ENCODE measurements at places on chromosomes 5 and 9.

DNA sequence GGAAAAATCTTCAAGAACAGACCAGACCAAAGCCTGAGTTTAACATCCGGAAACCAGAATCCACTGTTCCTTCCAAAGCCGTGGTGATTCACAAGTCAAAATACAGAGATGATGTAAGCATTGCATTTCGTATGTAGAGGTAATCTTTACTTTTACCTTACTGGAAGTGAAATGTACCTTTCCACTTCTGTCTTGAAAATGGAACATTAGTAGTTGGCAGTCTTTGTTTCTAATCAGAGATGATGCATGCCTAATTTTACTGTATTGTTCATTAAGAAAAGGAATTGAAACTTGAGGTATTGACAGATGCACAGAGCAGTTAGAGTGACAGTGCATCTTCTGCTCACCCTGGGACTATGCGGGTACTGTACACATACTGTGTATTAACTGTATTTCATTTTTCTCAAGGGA lies 34.6 kb downstream of the HABP4 start:
- DNase-seq: no peak

- DNase-seq: no peak
Observed at GRCh38 chr9:135552698-135553171, 6.8 kb downstream of the OBP2A start.

DNA sequence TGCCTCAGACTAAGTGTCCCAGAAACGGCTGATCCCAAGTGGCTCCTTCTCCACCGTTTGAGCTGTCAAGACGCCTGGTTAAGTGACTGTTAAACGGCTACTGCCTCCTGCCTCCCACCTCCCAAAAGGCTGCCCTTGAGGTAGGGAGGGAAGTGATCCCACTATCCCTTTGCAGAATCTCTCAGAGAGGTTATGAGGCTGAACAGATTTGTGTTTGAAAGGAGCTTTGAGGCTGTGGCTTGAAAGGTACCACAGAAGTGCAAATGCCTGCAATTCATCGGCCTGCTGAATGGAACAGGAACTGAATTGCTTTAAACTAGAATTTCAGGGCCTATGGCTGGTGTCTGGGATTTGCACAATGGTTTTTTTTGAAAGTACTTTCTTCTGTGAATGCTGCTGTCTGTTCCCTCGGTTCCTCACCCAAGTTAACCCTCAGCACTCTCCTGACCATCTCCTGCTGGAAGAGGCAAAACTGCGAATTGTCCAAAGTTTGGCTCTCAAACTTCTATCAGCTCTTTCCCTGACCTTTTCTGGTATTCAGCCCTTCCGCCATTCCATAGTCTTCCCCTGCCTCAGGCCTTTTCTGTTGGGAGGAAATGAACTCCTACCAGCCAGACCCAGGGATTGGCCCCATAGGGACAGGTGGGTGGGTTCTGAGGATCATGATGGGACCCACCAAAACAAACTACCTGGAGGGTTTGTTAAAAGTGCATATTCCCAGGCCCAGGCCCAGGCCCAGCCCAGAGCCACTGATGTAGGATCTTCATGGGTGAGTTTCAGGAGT lies 453.3 kb downstream of the KDM4C start:
- DNase-seq: no peak

DNA sequence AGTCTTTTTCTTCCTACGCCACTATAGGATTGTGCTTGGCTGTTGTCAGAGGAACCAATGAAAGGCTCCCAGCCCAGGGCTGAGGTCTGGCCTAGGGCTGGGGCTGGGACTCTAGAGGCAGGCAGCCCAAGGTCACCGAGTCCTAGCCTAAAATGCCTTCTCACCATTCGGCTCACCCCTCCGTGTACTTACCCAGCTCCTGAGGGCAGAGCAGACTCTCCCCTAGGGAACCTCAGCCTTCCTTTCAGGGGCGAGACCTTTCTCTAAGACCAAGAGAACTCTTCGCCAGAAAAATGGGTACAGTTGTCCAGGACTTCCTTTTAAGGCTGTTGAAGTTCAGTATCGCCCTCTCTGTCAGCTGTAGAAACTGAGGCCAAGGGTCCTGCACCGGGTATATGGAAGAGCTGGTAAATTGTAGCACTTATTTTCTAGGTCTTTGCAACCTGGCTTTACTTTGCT lies 1.7 kb upstream of the SPRY4 start:
- no peak for DNase-seq

GRCh38 chr5:149211566-149211965 lies 60.1 kb upstream of the AFAP1L1 start:
- no peak for DNase-seq

DNA sequence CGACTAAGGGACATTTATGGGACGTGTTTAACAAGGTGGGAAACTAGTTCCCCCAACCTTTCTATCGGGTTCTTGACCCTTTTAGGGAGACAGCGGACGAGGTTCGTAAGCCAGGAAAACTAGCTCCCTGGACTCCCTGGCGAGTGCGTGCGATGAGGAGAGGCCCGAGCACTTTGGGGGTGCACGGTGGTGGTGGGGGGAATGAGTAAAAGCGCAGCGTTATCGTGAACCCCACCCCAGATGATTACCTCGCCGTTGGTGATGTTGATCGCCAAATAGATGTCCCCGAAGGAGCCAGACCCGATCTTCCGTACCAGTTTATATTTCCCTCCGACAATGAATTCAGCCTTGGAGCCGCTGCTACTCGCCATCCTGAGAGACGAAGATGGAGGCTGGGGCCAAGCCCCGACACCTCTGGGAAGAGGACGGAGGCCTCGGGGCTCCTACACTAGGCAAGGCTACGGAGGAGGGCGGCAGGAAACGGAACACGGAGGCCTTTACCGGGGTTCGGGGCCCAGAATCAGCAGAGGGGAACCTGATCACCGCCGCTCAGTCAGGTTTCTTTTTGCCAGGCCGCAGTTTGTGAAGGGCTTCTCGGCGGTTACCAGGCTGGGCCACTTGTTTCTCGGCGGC lies 529 bp downstream of the CSNK1A1 start:
- DNase-seq: no peak

GRCh38 chr5:136510481-136510880 lies 145.1 kb upstream of the TRPC7 start:
- DNase-seq: no peak

GRCh38 chr5:58201922-58202648 lies 257.8 kb downstream of the PLK2 start:
- DNase-seq: no peak

- no peak for DNase-seq
Observed at GRCh38 chr9:134531220-134531970, 110.2 kb upstream of the COL5A1 start.

DNA sequence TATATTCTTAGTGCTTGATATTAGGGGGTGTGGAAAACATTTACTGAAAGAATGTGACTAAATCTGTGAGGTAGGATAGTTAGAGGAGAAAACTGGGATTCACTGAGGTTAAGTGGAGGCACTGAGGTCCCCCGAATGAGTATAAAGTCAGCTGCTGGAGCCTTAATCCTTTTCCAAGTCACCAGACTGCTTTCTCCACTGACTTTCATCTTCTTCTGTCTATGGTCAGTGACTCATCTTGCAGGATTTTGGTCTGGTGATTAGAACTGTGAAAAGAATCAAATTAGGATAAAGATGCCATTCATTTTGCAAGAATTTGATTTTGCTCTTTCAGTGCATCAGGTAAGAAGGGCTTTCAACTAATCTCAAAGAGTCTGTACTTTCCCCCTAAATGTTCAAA lies 89.3 kb upstream of the ALDH1A1 start:
- no peak for DNase-seq

GRCh38 chr9:35754264-35754663 lies at the start of gene MSMP:
Gene MSMP, minus strand, starts transcription at chr9:35754276. Its CDS starts 147 bp downstream, at chr9:35754129.
- no peak for DNase-seq

- DNase-seq: no peak
Observed at GRCh38 chr5:80346055-80346454, 26.3 kb downstream of the SPZ1 start.

GRCh38 chr5:173885475-173886010 lies 2.6 kb upstream of the CPEB4 start:
- DNase-seq: no peak

DNA sequence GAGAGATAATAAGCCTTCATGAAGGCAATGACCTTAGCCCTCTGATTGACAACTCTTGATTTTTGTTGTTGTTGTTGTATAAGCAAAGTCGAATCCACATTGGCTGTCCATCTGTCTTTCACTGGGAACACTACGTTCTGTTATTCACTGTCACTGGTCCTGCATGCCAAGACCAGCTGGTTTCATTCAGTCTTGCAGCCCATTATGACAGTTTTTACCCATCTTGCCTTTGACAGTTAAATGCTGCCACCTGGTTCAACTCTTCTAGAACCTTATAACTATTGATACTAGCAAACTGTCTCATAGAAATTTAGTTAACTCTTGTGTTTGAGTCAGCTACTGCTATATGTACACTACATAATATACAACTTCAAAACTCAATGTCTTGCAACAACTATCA lies 382.3 kb upstream of the CDH10 start:
- DNase-seq: no peak

GRCh38 chr5:64019746-64020145 lies 57.5 kb upstream of the HTR1A start:
- no peak for DNase-seq

DNA sequence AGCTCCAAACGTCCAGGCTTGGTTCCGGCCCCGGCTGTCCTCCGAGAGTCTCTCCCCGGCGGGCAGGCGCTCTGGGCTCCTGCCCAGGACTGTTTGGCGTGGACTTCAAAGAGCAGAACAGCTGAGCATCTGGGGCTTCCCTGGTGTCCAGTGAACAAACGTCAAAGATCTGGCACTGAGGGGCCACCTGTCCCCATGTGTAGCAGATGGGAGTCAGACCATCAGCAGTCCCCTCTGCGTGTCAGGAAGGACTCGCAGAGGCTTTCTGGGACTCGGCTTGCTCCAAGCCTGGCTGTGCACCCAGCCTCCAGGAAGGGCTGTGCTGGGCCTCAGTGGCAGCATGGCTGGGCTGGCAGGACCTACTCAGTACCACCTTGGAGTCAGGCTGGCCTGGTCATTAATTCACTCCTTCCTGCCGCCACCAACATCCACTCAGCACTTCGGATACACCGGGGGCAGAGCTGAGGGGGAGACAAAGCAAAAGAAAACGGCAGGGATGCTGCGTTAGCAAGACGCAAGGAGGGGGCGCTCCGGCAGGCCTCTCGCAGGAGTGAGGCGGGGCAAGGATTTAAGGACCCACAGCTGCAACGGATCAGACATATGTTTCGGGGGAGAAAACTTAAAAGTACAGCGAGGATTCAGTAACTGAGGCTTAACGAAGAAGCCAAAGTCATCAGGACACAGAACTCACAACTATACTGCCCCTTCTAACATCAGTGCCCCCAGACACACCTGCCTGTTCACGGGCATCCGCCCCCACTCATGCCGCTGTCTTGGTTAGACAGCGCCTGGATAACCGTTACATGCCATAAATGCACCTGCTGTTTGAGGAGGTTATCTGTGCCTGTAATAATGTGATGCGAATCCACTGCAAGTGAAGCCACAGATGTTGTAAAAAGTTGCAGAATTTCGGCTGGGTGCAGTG lies 164.5 kb upstream of the PHYKPL start:
- no peak for DNase-seq

DNA sequence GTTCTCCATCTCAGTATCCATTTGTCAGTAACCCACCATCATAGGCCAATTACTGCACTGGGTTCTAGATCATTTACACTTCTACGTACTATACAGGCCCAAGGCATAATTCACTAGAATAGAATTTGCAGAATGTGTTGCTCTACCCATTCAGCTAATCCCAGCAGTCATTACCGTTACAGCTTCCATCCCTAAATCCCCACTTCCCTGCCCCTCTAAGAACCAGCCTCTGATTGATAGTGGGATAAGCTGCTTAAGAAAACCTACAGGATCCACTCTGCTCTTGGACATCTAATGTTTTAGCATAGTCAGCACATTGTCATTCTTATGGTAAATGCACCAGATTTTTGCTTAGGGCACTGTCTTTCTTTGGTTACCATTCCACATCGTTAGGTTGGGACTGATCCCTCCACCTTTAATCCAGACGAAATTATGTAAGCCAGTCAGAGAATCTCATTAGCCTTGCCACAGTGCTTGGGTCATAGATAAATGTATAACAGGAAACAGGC lies 39.3 kb upstream of the CHD1 start:
- no peak for DNase-seq

- no peak for DNase-seq
Observed at GRCh38 chr5:54991416-54991815, 6.0 kb upstream of the ESM1 start.

GRCh38 chr5:148090773-148091250 lies 27.0 kb downstream of the SPINK5 start:
- DNase-seq: no peak

DNA sequence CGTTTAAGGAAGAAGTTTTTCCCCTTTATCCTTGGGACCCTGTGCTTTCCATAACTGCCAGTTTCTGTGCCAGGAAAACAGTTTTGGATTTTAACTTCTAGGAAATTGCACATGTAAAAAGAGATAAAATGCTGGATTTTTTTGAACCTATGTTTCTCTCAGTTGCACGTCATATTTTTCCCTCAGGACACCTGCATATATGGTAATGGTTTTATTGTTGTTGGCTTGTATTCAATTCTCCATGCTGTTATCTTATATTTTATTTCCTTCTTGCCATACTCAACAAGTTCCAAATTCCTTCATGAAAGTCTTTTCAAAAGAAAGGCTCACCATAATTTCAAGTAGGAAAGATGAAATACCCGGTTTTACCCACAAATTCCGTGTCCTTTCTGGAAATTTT lies 7.9 kb upstream of the ADAMTSL1 start:
- DNase-seq: no peak

DNA sequence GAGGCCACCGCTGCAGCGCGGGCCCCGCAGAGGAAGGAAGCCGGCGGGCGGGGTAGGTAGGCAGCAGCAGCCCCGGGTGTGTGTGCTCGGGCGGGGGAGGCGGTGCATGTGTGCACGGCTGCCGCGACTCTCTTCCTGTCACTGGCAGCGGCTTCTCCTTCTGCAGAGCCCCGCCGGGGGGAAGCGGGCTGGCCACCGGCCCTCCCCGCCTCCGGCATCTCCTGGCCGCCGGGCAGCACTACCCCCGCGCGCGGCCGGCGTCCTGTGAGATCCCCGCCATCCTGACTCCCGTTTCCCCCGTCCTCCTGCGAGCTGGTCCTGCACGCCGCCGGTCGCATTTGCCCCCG lies 315 bp downstream of the PIK3R1 start:
- DNase-seq: peak; percentile 28
